ENCODE measurements at places on chromosomes 2 and 18.

DNA sequence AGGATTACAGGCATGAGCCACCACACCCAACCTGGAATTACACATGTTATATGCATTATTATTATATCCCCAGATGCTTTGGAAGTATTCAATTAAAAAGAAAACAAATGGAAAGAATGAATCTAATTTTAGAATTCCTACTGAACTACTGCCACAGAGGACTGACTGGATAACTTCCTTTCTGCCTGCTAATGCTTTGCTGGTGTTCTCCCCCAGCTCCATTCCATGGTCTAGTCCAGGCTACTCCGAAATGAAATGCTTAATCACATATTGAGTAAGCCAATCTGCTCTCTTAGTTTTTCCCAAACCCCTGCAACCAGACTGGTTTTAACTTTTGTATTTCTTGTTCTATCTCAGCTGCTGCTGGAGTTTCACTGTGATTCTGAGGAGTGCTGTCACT lies 519.1 kb downstream of the SOX11 start:
- H3K27me3 ChIP-seq, result no peaks in the 10 kb centered on the region
- DNase-seq, result no peak
- peaks cover 1% of the 10 kb centered on the region for H3K4me1 ChIP-seq
- no peak overlapping the region for H3K27ac ChIP-seq

DNA sequence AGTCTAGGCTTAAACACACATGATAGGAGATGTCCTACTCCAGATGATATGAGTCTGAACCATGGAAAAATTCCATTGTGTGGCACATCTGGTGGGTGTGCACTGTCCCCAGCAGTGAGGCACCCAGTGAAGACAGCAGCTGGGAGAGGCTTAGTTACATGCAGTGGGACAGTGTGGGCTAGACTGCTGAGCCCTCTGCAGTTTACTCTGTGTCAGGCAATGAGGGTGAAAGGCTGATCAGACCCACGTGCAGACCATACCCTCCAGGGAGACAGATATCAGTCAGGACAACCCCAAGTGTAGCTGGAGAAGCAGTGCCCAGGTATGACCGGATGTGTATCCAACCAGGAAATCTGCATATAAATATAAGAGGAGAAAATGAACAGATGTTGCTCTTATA lies 13.4 kb downstream of the IL37 start:
- no peaks in the 10 kb centered on the region for H3K36me3 ChIP-seq
- no peak overlapping the region for H3K27ac ChIP-seq
- no peak for DNase-seq
- H3K4me3 ChIP-seq, result no peak overlapping the region
- H3K4me1 ChIP-seq, result peaks cover 3% of the 10 kb centered on the region

DNA sequence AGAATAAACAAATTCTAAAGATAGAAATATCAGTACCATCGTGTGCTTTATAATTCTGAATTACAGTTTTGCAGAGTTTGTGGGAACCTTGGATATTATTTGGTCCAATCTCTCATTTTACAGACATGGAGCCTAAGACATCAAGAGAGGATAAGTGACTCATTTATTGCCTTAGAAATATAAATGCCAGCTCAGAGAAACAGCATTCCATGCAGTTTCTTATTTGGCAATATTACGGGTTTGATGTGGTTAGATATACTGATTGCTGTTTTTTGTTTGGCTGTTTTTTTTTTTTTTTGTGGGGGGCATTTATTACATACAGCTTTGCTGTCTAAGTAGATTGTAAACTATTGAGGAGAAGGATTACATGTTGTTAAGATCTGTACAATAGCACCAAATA lies 1241.1 kb upstream of the LRRTM1 start:
- H3K27ac ChIP-seq, result no peak overlapping the region
- H3K36me3 ChIP-seq, result no peaks in the 10 kb centered on the region
- H3K27me3 ChIP-seq, result no peaks in the 10 kb centered on the region
- H3K4me1 ChIP-seq, result no peaks in the 10 kb centered on the region
- no peak for DNase-seq

DNA sequence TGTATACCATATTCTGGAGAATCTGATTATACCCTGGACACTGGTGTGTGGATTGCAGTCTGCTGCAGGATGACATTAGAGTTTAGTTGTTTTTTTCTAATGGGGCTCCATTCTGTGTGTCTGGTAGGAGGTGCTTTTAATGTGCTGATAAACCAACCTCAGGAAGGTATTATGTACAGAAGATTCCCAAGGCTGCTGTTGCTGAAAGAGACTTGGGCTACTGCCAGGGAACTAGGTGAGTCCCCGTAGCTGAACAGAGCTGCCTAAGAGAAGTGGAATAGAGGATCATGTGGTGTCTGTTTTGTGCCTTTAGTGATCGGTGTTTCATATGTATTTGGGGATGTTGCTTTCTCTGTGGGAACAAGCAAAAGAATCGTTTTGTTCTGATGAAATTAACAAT lies 16.5 kb downstream of the SPATA3 start:
- H3K27ac ChIP-seq, result no peak overlapping the region
- no peak for DNase-seq
- H3K36me3 ChIP-seq, result no peaks in the 10 kb centered on the region
- H3K27me3 ChIP-seq, result peaks cover 85% of the 10 kb centered on the region
- H3K4me1 ChIP-seq, result no peaks in the 10 kb centered on the region

- no peak overlapping the region for H3K4me3 ChIP-seq
- H3K27ac ChIP-seq, result no peak overlapping the region
- no peaks in the 10 kb centered on the region for H3K36me3 ChIP-seq
Measured at GRCh38 chr2:125424266-125424785, 1231.6 kb upstream of the GYPC start.

DNA sequence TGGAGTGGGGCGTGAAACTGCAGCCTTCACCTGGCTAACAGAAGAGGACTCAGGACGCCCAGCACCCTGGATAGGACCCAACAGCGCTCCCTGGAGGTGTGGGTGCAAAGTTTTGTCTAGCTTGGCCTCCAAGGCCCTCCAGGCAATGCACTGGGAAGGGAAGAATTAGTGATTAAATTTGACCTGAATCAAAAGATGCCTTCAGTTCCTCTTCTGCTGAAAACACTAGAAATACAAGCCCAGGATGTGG lies 779 bp upstream of the TRIB2 start:
- no peaks in the 10 kb centered on the region for H3K36me3 ChIP-seq
- peaks cover 11% of the 10 kb centered on the region for H3K4me1 ChIP-seq
- peak overlapping the region; percentile 81 for H3K27ac ChIP-seq
- peak overlapping the region; percentile 80 for H3K4me3 ChIP-seq

DNA sequence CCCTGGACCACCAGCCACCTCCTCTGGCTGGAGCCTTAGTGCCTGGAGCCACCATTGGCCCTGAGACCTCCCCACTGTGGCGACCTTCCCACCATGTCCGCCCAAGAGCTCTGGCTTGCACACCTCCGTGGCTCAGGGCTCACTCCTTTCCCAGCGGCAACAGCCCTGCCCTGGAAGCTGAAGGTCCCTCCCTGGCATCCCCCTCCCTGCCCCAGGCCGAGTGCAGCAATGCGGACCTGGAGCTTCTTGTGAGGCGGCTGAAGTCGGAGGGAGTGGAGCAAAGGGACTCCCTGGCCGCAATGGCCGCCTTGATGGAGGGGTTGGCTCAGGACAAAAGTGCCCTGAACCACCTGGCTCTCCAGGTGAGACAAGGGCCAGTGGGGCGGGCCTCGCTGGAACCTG lies 28.6 kb downstream of the CROCC2 start:
- no peaks in the 10 kb centered on the region for H3K36me3 ChIP-seq
- H3K27ac ChIP-seq, result no peak overlapping the region
- H3K4me3 ChIP-seq, result no peak overlapping the region
- peaks cover 3% of the 10 kb centered on the region for H3K27me3 ChIP-seq
- no peaks in the 10 kb centered on the region for H3K4me1 ChIP-seq

GRCh38 chr2:183123959-183124221 lies 353 bp upstream of the NUP35 start:
- no peak for DNase-seq
- H3K4me3 ChIP-seq, result peak overlapping the region; percentile 42
- no peaks in the 10 kb centered on the region for H3K27me3 ChIP-seq
- H3K4me1 ChIP-seq, result peaks cover 6% of the 10 kb centered on the region
- peaks cover 2% of the 10 kb centered on the region for H3K36me3 ChIP-seq
- H3K27ac ChIP-seq, result peak overlapping the region; percentile 95

DNA sequence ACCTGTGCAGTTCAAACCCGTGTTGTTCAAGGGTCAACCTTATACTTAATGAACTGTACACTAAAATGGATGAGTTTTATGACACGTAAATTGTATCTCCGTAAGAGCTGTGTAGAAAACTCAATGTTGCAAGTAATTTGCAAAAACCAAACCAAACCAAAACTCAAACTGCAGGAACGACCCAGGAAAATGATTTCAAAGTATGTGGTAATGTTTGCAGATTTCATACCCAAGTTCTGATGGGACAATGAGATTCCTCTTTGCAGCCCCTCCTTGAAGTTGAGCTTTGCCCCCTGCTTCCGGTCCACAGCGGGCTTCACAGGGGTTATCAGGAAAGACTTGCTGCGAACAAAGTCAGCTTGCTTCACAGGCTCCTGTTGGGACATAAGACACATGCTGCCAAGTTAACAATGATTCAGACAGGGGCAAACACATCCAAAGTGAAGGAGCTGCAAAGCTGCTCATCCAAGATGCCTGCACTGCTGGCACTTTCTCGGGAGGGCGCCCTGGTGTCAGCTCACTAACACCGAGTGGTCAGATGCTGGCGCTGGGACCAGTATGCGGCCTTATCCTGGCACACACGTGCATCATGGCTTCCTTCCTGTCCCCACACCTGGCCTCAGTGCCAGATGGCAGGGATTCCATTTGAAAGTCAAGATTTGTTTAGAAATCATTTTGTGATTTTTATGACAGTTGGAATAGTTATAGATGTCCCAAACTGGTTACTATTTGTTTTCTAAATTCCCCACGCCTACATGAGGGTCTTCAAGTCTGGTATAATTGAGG lies 65.2 kb upstream of the MGAT4A start:
- peaks cover 2% of the 10 kb centered on the region for H3K4me1 ChIP-seq
- peaks cover 52% of the 10 kb centered on the region for H3K27me3 ChIP-seq
- no peak for DNase-seq
- H3K36me3 ChIP-seq, result no peaks in the 10 kb centered on the region

DNA sequence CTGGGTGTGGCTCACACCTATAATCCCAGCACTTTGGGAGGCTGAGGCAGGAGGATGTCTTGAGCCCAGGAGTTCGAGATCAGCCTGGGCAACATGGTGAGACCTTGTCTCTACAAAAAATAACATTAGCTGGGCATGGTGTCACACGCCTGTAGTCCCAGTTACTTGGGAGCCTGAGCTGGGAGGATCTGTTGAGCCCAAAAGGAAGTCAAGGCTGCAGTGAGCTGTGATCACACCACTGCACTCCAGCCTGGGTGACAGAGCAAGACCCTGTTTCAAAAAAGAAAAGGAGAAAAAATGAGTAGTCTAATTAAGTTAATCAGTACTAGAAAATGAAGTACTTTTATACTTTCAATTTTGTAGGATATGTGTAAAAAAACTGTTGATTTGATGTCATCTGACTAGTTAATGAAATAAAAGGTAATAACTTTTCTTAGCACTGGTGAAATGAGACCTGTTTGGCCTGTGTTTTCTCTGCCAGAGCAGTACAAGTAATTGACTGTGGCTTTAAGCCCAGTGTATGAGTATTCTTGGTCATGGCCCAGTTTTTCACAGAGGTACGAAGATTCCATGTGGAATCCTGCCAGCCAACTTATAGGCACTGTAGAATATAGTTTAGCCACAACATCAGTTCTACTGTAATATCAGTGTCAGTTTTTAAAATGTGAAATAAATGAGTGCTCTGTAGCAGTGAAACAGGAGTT lies 35.8 kb downstream of the MFSD6 start:
- H3K27ac ChIP-seq, result no peak overlapping the region
- no peaks in the 10 kb centered on the region for H3K36me3 ChIP-seq

- H3K4me3 ChIP-seq, result no peak overlapping the region
- no peaks in the 10 kb centered on the region for H3K36me3 ChIP-seq
- no peak for DNase-seq
- peaks cover 9% of the 10 kb centered on the region for H3K4me1 ChIP-seq
- peaks cover 84% of the 10 kb centered on the region for H3K27me3 ChIP-seq
- no peak overlapping the region for H3K27ac ChIP-seq
Measured at GRCh38 chr18:47246027-47246971, 5.2 kb downstream of the SKOR2 start.

- H3K4me3 ChIP-seq, result no peak overlapping the region
- H3K27me3 ChIP-seq, result no peaks in the 10 kb centered on the region
- DNase-seq, result no peak
- H3K27ac ChIP-seq, result no peak overlapping the region
Measured at GRCh38 chr2:30803281-30803680, 4.0 kb downstream of the CAPN13 start.

DNA sequence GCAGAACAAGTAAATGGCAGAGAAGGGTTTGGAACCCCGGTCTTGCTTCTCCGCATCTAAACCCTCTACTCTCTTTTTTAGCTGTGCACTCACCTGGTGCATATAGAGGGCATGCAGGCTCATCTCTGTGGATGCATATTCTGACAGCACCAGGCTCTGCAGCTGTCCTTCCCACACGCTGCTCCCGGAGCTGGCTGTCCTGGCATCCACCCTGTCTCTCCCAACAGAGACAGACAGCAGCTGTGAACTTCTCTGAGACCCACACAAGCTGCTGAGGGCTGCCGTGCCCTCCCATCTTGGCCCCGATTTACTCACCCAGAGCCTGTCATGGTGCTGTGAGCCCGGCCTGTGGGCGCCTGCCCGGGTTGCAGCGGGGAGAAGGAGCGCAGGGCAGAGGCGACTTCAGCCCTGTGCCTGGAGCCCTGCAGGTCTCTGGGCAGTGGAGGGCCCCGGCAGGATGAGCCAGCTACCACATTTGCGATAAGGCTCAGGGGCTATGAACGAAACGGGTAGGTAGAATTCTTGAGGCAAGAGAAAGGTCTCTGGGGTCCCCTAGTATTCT lies 3.3 kb upstream of the ABCB6 start:
- peaks cover 15% of the 10 kb centered on the region for H3K4me1 ChIP-seq
- no peak overlapping the region for H3K4me3 ChIP-seq
- no peak overlapping the region for H3K27ac ChIP-seq

GRCh38 chr2:23709311-23709710 lies 217.6 kb downstream of the ATAD2B start:
- no peaks in the 10 kb centered on the region for H3K27me3 ChIP-seq
- peaks cover 10% of the 10 kb centered on the region for H3K4me1 ChIP-seq
- H3K36me3 ChIP-seq, result peaks cover 52% of the 10 kb centered on the region
- DNase-seq, result no peak
- H3K4me3 ChIP-seq, result no peak overlapping the region

- no peak overlapping the region for H3K4me3 ChIP-seq
- H3K27me3 ChIP-seq, result no peaks in the 10 kb centered on the region
- no peaks in the 10 kb centered on the region for H3K36me3 ChIP-seq
- peaks cover 6% of the 10 kb centered on the region for H3K4me1 ChIP-seq
- peak; percentile 52 for DNase-seq
- H3K27ac ChIP-seq, result no peak overlapping the region
Measured at GRCh38 chr2:134207589-134208209, 46.2 kb upstream of the MGAT5 start.

DNA sequence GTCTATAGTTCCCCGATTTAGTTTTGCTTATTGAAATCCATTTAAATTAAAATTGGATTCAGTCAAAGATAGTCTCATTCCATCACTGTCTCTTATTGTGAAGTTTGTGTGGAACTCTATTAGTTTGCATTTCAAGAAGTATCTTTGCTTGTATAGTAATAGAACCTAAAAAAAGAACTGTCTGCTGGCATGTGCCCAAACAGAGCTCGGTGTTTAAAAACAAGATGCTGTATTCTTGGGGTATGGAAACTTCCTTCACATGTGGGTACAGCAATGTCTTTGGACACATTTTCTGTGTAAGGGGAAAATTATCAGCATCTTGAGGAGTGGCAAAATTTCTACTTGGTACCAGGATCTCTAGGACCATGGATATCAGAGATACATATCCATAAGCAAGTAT lies 292.6 kb downstream of the PLCL1 start:
- H3K4me1 ChIP-seq, result no peaks in the 10 kb centered on the region
- H3K36me3 ChIP-seq, result no peaks in the 10 kb centered on the region
- no peak for DNase-seq
- H3K27me3 ChIP-seq, result no peaks in the 10 kb centered on the region

- H3K4me1 ChIP-seq, result peaks cover 33% of the 10 kb centered on the region
- H3K27me3 ChIP-seq, result no peaks in the 10 kb centered on the region
- DNase-seq, result no peak
Measured at GRCh38 chr2:108615480-108616090, 81.3 kb downstream of the LIMS1 start.
